Pulmonary artery endothelial cell (primary cell): ENCODE measurements at places on chromosomes 2 and 18.

DNA sequence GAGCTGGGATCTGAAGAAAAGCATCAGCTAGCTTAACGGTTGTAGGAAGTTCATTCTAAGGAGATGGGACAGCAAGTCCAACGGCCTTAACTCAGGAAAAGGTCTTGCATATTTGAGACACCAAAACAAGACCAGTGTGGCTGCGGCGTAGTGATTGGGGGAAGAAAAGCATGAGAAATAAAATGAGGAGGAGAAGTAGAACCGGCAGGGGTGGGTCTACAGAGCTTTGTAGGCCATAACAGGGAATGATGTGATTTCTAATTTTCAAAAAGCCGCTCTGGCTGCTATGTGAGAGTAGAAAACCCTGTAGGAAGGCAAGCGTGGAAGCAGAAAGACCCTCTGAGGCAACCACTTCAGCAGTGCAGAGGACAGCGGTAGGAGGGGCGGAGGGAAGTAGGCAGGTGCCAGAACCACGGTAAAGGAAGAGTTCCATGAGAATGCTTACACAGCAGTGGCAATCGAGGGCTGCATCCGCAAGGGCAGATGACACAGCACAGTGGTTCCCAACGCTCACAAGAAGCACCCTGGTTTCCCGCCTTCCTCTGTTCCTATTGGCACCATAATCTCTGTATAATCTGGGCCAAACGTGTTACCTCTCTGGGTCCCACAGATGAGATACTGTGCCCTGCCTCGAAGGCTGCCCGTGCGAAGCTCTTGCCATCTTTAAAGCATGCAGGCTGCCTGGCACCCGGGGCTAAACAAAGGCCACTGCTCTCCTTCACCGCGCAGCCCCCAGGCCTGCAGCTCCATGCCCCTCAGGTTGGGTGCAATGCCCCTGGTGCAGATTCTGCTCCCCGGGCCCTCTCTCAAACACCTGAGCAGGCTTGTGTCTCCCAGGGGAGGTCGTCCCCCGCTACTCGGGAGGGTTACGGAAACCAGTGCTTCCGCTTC, 795 bp downstream of the ANKRD39 start:
- no peak for DNase-seq

DNA sequence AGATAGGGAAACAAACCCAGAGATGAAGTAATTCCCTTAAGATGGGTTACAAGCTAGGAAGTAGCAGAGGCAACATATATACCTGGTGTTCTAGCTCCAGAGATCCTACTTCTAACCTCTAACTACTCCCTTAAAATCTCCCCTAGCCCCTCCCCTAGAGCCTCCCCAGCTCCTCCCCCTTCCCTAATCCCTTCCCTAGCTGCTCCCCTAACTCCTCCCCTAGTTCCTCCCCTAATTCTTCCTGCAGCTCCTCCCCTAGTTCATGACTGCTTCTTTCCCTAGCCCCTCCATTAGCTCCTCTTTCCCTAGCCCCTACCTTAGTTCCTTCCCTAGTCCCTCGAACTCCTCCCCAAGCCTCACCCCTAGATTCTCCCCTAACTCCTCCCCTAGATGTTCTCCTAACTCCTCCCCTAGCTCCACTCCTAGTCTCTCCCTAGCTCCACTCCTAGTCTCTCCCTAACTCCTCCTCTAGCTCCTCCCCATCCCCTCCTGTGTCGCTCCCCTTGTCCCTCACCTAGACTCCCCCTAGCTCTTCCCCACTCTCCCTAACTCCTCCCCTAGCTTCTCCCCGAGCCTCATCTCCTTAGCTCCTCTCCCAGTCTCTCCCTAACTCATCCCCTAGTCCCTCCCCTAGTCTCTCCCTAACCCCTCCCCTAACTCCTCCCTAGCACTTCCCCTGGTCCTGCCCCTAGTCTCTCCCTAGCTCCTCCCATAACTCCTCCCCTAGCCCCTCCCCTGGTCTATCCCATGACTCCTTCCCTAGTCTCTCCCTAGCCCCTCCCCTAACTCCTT, 108.9 kb downstream of the CD226 start:
- no peak for DNase-seq

- no peak for DNase-seq
These were observed 319.6 kb upstream of the REV1 start for GRCh38 chr2:99809259-99809900.

DNA sequence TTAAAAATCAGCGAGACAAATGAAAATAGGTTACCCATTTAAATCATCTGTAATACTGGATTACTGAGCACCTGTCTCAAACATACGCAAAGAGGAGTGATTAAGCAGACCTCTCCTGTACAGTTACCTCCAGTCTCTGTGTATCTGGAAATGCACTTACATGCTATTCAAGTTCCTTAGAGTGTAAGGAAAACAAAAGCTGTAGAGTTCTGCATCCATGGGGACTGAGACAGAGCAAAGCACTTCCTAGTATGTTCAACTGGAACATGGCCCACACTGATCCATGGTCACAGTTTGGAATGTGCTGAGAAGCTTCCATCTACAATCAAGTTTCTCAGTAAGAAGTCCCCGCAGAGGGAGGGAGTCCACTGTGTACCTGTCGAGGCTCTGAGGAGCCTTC, 63.9 kb downstream of the PPP4R1 start:
- no peak for DNase-seq

DNA sequence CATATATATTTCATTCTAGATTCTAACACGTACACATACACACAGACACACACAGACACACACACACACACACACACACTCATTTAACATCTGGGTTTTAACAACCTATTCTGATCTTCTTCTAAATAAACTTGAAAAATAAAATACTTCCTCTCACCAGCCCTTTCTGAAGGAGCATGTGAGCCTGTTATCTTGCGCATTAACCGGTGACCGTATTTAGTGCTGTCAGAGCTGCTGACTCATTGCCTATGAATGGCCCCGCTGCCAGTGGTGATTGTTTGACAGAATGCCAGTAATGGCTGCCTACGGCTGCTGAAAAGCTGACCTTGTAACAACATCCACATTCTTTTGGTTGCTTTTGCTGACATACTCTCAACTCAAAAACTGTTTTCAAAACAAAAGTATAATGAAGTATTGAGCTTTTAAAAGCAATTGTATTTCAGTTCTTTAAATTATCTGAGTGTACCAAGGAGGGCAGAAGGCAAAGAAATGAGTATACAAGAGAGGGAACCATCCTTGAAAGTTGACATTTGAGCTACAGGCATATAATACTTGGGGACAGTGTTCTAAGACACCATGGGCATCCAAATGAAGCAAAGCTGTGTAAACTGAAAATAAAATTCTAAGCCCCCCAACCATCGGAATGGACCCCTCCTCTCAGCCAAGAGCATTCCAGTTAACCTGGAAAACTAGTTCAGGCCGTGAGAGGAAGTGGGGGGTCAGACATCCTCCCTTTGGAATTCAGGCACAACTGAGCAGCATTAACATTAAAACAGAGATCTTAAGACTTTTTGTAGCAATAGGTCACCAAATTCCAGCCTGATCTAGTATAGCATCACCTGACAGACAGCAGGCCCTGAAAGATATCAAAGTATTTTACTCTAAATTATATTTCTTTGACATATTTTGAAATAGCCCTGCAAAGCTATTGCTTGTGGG, 50.2 kb upstream of the DTNA start:
- DNase-seq: peak; percentile 95

GRCh38 chr18:75161256-75162028, 47.5 kb downstream of the PTGR3 start:
- DNase-seq: no peak

DNA sequence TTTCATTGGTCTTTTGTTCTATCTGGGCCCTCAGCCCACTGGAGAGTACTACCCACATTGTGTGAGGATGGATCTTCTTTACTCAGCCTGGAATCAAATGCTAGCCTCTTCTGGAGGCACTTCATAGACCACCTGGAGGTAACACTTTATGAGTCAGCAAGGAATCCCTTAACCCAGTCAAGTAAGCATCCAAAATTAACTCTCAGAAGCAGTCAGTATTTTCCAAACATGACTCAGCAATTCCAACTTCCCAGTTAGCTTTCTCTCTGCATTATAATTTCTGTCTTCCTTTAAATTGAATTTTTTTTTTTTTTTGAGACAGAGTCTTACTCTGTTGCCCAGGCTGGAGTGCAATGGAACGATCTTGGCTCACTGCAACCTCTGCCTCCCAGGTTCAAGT, 142.7 kb downstream of the ACKR3 start:
- DNase-seq: no peak

DNA sequence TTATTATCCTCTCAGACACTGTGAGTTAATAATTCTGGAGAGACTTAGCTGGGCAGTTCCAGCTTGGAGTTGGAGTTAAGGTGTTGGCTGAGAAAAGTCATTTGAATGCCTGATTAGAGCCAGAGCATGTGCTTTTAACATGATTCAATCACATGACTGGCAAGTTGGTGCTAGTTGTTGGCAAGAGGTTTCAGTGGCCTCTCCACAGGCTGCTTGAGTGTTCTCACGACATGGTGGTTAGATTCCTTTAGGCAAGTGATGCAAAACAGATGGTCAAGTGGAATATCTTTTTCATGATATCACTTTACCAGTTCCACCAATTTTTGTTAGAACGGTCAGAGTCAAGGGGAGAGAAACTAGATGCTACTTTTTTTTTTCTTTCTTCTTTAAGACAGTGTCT, 262.7 kb upstream of the FN1 start:
- no peak for DNase-seq

DNA sequence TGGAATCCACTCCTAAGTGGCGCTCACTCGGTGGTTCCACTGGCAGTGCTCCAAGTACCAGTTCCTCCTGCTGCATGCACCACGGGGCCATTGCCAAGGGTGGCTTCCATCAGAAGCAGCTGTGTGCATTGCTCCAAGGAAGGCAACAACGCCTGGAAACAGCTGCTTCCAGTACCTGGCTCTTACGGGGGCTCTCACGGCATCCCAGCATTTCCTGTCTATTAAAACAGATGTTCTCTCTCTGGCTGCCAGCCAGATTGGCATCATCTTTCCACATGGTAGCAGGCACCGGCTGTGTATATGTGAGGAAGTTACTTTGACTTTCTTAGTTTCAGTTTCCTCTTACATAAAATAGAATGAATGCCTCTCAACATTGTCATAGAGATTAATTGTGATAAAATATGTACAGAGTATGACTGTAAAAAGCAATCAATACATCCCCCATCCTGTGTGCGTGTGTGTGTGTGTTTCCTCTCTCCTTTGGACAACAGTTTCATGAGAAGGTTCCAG, 84.9 kb downstream of the CMPK2 start:
- peak; percentile 58 for DNase-seq

DNA sequence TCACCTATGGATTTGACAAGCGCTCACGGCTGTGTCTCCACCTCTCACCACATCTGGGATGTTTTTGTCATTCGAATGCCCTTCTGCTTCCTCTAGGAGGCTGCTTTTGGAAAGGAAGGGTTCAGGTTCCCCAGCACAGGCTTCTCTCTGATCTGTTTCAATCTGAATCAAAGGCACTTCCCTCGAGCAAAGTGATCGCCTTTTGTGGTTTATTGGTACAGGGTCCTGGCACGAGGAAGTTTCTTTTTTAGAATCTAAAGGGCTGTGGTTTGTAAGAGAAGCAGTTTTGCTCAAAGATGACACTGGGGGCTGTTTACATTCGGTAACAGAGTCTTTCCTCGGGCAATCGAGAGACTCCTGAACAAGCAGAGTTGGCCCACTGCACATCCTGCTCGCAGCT, 145.0 kb downstream of the DAW1 start:
- DNase-seq: no peak

- no peak for DNase-seq
These were observed 365.3 kb downstream of the SATB2 start for GRCh38 chr2:199092419-199092818.

DNA sequence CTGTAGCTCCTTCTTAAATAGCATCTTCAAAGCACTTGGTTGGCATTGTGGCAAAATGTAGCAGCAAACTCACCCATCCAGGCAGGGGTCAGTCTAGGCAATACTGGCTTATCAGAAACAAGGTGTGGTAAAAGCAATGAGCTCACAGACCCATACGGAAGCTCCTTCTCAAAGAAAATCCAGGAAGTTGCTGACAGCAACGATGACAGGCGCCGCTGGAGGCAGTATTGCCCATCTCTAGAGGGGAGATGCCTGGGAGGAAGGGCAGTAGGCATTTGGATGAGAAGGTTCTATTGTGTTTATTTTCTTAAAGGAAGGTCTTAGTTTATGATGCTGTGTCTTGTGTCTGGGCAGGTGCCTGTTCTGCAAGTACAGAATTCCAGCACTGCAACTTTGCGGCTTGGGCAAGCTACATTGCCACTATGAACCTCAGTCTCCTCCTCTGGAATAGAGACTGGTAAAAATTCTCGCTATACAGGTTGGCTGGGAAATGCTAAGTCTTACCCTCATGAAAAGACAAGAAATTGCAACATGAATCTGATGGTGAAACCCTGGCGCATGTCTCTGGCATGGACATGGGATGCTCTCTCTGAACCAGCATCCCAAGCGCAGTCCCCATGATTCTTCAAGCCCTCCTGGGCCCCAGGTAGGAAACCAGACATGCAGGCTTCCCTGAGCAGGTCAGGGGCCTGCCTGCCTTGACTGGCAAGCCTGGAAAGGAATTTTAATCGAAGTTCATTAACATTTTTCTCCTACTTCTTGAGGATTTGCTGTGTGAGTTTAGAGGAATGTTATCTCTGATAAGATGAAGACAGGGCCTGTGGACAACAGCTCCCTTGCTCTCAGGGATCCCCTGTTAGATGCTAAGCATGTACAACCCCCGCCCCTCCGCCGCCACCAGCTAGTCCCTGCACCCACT, 156.0 kb downstream of the TFCP2L1 start:
- no peak for DNase-seq

- DNase-seq: no peak
These were observed 683.5 kb downstream of the TMEM182 start for GRCh38 chr2:103445347-103445746.

DNA sequence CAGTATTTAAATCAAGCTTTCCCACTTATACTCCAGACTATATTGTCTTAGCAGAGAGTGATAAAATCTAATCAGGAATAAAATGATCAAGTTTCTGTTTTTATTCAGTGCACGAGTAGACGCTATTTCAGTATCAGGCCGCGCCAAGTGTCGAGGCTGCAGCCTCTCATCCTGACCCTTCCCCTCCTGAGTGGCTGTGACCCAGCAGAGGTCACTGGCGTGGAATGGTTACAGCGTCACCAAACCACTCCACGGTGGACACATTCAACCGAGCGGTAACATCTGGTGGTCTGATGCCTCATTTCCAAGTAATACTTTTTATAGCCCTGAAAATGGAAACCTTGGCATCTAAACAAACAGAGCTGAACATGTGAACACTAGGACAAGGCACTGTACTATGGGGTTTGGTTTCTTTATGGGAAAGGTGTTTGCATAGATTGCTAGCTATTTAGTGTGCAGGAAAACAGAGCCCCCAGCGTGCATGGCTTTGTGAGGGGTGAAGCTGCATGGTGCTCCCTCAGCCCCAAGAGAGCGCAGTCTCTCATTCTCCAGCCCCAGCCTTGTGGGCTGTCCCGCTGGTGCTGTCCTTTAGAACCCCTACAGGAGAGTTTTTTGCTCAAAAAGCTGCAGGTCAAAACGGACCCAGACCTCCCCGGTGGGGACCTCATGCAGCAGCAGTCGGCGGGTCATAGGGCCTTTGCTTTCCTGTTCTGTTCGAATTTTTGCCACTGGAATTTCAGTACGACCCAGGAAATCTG, 28.4 kb downstream of the FAM228A start:
- no peak for DNase-seq
